Occipital lobe (tissue), 3 donors: ENCODE measurements at places on chromosomes 12 and 14. TPM values are rescaled to one million over a fixed set of nuclear protein-coding genes. Genes with fewer than 3 reads are reported as not detected.

The SERPINA12 gene
- total RNA-seq = not detected

- DNase-seq = no peak
Measured at GRCh38 chr12:41497409-41497808, 309.3 kb downstream of the PDZRN4 start.

GRCh38 chr14:106872611-106873446, 1346.4 kb downstream of the TMEM121 start:
- DNase-seq = no peak

DNA sequence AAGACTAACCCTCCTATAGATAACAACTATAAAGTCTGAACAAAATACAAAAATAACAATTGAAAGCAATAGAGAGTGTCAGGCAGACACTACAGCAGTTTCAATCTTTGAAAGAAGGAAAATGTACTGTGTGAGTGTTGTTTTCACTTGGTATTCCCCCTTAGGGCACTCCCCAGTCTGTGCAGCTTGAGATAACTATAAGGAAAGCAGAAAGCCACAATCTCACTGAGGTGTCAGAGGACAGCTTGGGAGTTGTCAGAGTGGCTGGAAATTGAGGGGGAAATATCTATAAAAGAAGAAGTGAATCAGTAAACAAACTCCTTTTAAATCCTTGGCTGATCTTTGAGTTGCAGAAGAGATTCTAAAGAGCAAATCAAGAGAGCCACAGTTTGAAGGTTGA, 364.8 kb downstream of the NELL2 start:
- no peak for DNase-seq

The NYNRIN gene
- total RNA-seq = 15.0 TPM

The DYNC1H1 gene
- total RNA-seq = 677 TPM

DNA sequence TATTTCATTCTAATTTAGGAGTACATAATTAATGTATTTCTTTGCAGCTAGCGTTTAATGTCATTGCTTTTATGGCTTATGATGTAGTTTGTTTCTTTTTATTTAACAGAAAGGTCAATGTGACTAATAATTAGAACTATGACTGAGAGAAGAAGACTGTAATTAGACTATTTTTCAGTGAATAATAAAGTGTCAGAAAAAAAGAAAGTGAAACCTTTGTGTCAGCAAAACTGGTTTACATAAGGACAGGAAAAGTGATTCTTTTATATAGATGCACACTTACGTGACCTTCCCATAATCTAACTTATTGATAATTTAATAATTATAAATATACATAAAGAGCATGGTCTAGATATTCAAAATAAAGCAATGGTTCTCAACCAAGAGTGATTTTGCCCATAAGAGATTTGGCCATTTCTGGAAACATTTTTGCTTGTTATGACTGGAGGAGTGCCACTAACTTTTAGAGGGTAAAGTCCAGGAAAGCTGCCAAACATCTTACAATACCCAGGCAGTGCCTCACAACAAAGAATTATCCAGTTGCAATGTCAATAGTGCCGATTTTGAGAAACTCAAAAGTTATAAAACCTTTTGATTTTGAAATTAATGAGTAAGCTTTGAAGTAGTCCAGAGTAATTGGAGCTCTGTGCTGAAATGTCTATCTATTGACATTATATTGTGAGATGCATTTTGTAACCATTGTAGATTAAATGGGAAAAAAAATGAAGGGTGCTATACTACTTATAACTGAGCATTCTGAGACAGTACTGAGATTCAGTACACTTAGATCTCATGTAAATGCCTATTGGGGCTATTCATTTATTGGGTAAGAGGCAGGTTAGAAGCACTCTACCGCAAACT, 227.1 kb downstream of the C12orf50 start:
- DNase-seq = no peak

- no peak for DNase-seq
Measured at GRCh38 chr12:5244513-5244972, 187.4 kb upstream of the NTF3 start.

GRCh38 chr14:75548544-75548943, 26.3 kb downstream of the BATF start:
- no peak for DNase-seq

The LGR5 gene
- total RNA-seq = not detected

The PAH gene
- 0.16 TPM for total RNA-seq

The KLRC2 gene
- total RNA-seq = 2.5 TPM

- no peak for DNase-seq
Measured at GRCh38 chr12:74043343-74043742, 494.3 kb upstream of the ATXN7L3B start.

The ERP27 gene
- not detected for total RNA-seq

The CLEC7A gene
- total RNA-seq = 4.5 TPM

The CISTR gene
- not detected for total RNA-seq

DNA sequence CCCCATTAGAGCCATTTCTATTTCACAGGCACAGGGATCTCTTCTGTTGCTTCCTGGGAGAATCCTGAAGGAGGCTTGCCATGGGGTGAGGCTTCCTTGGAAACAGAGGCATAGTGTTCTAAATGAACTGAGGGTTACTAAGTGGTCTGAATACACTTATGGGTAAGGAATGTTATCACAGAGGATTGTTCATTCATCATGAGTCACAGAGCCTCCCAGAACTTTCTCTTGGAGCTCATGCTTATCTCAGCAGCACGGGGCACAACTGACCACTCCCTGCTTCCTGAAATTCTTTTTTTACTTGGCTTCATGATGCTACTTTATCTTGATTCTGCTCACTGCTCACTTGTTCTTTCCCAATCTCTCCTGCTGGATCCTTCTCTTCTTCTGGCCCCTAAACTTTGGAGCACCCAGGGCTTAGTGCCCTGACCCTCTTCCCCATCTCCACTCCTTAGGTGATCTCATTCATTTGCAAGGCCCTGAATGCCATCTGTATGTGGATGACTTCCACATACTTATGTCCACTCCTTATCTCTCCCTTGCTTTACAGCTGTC, 57.9 kb downstream of the ANO6 start:
- no peak for DNase-seq

The ASIC1 gene
- total RNA-seq = 16.2 TPM

- no peak for DNase-seq
Measured at GRCh38 chr12:10140001-10140400, 10.0 kb upstream of the CLEC7A start.

DNA sequence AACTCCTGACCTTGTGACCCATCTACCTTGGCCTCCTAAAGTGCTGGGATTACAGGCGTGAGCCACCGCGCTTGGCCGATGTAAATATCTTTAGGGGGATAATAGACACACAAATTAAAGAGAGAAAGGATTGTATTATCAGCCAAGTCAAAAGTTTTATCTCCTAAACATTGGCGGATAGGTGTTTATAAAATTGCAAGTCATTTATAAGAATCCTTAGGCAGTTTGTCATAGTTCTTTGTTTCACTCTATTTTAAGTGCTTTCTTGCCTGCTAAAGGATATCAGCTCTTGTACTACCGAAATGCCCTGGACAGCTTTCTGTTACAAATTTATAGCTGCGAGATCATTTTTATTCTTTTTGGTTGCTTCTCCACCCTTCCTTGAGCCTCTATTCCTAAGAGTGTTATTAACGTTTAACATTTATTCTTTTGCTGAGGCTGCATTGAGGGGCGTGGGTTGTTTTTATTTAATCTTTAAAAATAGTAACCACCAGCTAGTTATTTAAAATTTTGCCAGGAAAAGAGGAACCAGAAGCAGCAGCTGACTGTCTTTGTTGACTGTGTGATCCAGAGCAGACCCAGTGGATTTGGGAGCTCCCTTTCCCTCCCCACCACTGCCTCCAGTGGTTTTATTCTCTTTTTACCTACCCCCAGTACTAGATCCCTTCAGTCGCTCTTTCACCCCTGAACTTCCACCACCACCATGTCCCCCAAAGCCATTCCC, 106.4 kb downstream of the DIP2B start:
- DNase-seq = no peak

The AKAP5 gene
- 31.7 TPM for total RNA-seq

DNA sequence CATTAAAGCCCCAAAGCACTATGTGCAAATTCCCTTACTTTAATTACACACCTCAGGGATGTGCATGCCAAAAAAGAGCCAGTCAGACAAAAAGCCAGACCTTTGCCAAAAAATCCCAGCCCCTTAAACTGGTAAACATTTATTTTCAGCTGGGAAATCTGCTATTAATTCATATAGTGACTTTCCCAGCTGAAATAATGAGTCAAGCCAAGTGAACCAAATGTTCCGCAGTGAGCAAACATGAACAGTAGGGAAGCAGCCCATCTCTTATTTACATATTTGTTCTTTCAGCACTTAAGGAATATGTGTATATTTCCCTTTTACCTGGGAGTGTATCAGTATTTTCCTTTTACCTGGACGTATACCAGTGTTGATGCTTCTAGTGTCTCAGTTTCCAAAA, 44.0 kb upstream of the OTX2 start:
- DNase-seq = no peak

- DNase-seq = no peak
Measured at GRCh38 chr12:119369907-119370546, 35.5 kb downstream of the CCDC60 start.

The JDP2 gene
- 4.2 TPM for total RNA-seq

The DNM1L gene
- 215 TPM for total RNA-seq

GRCh38 chr14:92942576-92942975, 19.6 kb downstream of the CHGA start:
- no peak for DNase-seq

- DNase-seq = peak; percentile 33
Measured at GRCh38 chr14:90842726-90843125, 26.5 kb upstream of the TTC7B start.

DNA sequence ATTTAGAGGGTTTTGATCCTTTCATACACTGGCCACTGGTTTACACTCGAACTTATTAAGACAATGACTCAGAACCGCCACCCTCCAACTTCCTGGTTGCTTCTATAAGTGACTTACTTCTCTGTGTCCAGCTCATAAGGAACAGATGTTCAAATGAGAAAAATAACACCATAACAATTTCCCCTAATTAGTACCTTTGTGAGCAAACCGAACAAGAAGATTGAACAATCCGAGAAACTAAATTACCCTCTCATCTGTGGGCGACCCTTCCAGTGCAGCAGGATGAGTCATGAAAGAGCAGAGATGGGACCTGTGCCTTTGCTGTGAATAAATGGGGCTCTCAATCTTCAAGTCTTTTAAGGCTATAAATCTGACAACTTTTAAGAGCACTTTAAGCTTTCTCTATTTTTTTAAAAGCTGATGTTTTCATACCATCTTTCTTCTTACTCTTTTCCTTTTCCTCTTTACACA, 146.8 kb upstream of the RASSF8 start:
- no peak for DNase-seq

- DNase-seq = no peak
Measured at GRCh38 chr14:23067847-23068788, 10.8 kb upstream of the CDH24 start.

The PIGH gene
- 25.3 TPM for total RNA-seq

- no peak for DNase-seq
Measured at GRCh38 chr12:15214851-15215601, 6.2 kb downstream of the RERG start.

DNA sequence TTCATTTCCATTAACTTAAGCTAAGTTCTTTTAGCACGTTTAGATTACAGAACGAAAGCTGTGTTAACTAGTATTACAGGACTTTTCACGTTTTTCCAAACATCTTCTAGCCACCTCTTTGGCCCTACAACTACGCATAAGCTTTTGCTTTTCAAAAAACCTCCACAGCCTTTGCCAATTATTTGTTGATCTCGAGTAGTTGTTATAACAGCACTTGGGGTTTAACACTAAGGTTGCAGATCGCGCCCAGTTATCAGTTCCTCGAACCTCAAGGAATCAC, 450 bp upstream of the RBM25 start:
- no peak for DNase-seq

The POTEM gene
- not detected for total RNA-seq

The CIPC gene
- 44.5 TPM for total RNA-seq

The CLBA1 gene
- 10.1 TPM for total RNA-seq

- no peak for DNase-seq
Measured at GRCh38 chr12:1398673-1399072, 195.7 kb downstream of the FBXL14 start.

GRCh38 chr12:52085682-52086180, 6.2 kb downstream of the SMIM41 start:
- DNase-seq = no peak

- DNase-seq = no peak
Measured at GRCh38 chr14:33250963-33251362, 312.3 kb downstream of the NPAS3 start.

The SLC7A7 gene
- total RNA-seq = 3.3 TPM

GRCh38 chr12:113235976-113236375, 14.7 kb downstream of the TPCN1 start:
- no peak for DNase-seq

The TMTC2 gene
- total RNA-seq = 22.9 TPM

DNA sequence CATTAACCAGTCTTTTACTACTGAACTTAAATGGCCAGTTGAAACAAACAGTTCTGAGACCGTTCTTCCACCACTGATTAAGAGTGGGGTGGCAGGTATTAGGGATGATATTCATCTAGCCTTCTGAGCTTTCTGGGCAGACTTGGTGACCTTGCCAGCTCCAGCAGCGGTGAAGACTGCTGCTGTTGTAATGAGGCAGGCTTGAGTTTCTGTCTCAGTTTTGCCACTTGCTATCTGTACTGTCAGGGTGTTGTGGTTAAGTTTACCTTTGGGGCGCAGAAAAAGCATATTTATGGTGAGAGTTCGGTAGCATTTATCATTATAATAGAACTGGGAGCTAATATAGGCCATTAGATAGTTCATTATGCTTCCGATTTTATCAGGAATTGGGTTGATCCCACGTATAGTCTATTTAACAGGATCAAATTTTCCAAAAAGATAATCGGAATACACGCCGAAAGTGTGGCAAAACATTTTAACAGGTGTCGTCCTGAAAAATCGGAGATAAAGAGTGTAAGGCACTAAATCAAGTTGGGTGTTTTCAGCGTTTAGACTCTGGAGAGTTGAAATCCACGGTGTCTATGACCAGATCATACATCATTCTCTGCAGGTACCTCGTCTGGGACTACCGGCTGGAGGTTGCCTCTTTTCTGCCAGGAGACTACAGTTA, 688 bp upstream of the NECAP1 start:
- DNase-seq = peak; percentile 8

GRCh38 chr12:107395817-107396216, 289.8 kb upstream of the PWP1 start:
- no peak for DNase-seq

GRCh38 chr12:67982164-67982563, 7.1 kb upstream of the IFNG-AS1 start:
- no peak for DNase-seq

DNA sequence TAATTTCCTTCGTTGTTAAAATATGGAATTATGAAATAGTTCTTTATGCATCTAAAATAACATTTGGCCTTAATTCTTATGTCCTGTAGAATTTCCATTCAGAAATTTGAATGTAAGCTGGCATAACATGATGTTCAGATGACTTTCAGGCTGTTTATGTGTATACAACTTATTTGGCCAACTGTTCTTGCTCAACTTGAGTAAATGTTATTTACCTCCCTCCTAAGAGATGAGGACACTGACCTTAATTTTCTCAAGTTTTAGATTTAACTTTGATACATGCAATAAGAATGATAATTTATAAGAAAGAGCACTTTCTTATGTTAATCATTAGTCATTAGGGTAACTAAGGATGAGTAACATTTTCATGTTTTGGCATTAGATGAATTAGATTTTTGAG, 365.4 kb downstream of the AEBP2 start:
- no peak for DNase-seq
